ENCODE measurements at places on chromosomes 5 and 9.

- DNase-seq = peak; percentile 8
Observed at GRCh38 chr9:137373611-137373980, 49.4 kb downstream of the EXD3 start.

DNA sequence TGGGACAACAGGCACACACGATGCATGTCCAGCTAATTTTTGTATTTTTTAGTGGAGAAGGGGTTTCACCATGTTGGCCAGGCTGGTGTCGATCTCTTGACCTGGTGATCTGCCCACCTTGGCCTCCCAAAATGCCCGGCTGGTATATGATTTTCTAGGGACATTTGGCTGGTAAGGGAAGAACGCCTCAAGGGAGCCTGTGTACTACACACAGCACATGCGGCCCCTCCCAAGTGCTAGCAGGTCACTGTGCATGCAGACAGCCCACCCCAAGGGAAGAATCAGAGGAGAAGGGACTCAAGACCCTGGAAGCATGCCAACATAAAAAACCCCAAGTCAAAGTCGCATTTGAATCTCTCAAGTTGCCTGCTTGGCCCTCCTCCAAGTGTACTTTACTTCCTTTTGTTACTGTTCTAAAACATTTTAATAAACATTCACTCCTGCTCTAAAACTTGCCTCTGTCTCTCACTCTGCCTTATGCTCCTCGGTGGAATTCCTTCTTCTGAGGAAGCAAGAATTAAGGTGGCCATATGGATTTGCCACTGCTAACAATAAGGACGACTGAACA, 24.3 kb upstream of the OTULINL start:
- no peak for DNase-seq

DNA sequence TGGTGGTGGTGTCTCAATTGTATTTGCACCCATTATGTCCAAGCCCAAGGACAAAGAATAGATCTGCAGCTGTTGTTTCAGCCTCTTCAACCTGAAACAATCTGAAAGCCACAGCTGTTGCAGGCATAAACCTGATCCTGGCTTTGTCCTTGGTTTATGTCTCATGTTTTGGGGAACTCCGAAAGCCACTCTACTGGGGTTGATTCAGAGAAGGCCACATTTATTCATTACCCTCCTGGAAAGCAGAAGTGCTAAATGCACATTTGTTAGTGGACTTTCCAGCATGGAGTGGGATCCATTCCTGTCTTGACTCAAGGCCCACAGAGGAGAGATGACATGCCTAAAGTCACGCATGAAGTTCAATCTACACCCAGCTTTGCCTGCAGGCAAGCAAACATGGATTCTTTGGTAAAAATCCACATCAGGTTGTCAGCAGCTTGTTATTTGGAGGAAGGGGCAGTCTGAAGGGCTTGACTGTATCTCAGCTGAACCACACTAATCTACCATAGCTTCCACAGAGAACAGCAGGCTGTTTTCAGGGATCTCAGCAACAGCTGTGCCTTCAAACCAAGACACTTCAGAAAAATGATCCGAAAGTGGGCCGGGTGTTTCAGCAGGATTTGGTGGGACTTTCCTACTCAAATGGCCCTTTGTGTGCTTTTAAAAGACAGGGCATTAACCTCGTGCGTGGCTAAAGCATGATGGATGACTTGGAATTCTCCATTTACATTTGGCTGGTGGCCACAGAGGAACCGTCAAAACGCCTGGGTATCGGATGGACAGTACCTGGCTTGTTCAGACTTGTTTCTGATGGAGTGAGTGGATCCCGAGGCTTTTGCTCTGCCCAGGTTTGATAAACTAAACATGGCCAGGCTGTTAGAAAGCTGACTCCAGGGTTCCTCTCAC, 36.2 kb upstream of the ADAM19 start:
- no peak for DNase-seq

DNA sequence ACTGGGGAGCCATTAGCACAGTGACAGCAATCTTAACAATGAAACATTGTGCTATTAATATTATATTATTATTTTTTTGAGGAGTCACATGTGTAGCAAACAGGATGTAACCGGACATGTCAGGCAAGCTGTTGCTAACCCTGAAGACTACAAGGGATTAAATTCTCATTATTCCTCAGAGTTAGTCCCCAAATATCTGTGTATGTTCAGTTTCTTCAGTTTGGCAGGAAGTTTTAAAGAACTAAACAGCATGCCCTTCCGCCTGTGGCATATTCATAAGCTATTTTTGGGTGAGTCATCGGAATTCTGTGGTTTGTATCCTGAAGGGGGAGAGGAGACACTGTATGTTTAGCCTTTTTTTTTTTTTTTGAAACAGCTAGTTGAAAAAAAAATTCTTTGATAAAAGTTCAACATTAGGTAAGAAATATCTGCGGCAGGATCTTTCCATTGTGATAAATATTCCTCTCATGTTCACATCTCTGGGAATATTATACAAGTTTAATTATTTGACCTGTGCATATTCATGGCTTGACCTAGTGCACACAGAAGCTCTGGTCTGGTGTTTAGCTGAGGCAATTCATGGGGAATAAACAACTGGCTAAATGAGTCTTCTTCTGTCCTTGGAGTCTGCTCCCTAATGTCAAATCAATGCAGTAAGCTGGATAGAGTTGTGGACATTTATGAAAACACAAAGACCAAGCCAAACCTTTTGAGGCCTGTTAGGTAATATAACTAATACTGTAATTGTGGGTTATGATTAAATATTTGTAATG, 202.7 kb upstream of the CDKN2B start:
- no peak for DNase-seq

DNA sequence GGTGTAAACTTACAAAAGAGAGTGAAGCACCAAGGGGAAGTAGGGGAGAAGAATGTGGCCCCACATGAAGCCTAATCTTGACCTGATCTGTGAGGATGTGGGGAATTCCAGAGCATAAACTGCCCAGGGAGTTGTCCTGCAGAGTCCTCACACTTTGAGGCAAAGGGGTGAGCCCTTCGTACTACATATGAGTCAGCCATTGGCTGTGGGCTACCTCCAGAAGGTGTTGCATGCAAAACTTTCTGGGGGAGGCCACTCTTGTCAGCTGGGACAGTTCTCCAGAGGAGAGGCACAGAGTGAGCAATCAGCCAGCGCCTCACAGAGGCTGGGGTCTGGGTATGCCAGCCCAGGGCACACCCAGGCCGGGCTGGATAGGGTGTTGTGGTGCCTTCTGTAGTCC, 98.1 kb upstream of the NMUR2 start:
- DNase-seq = no peak

DNA sequence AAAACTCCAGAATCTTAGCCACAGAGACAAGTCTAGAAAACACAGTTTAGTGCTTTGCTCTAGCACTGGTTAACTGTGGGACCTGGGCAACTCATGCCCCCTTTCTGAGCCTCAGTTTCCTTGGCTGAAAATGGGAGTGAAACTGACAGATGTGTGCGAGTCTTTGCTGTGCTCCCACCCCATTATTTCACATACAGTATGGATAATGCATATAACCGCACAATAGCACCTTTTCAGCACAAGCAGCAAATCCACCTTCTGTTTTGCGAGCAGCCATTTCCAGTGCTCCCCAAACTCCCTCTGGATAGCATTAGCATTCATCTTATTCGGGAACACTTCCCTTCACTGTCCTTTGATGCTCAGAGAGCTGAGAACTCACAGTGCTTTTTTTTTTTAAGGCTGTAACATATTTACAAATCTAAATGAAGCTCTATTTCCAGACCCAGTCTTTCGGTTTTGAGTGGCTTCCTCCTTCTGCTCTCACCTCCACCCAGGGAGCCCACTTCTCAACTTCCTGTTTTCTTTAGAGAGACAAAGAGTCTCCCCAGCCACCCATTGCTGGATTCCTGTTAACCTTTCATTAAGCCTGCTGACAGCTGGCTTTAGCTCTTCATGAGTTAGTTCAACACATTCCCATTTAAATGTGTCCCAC, 49.2 kb downstream of the TIMD4 start:
- no peak for DNase-seq

DNA sequence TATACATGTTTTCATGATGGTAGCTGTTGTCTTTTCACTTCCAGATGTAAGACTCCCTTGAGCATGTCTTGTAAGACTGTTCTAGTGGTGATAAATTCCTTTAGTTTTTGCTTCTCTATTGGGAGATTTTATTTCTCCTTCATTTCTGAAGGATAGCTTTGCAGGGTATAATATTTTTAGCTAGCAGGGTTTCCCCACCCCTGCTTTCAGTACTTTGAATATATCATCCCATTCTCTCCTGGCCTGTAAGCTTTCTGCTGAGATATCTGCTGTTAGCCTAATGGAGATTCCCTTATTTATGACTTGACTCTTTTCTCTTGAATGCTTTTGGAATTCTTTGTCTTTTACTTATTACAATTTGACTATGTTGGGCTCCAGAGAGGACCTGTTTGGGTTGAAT, 211.0 kb downstream of the GDNF start:
- DNase-seq = no peak

DNA sequence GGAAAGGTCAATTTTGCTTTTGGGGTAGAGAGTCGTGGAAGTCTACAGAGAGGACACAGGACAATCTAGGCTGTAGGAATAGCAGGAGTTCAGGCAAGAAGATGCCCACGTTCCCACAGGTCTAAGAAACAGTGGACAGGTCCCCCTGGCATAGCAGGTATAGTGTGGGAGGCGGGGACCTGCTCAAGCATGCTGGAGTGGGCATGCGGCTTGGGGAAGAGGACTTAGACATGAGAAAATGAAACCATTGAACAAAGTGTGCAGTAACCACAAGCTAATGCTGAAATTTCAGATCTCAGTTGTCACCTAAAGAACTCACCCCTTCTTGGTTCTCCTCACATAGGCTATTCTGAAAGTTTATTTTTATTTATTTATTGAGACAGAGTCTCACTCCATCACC, 142.8 kb upstream of the EFNA5 start:
- DNase-seq = no peak

- peak; percentile 84 for DNase-seq
Observed at GRCh38 chr9:76374783-76375559, 19.3 kb downstream of the RFK start.

Data from right cardiac atrium (tissue), 5 donors.